ENCODE measurements at places on chromosomes 1 and 21.

GRCh38 chr1:112711041-112711440, 4.1 kb downstream of the PPM1J start:
- no peak for DNase-seq

- no peak for DNase-seq
Measured at GRCh38 chr1:30807318-30808066, 49.9 kb upstream of the LAPTM5 start.

- DNase-seq = no peak
Measured at GRCh38 chr1:109185990-109186732, 27.6 kb upstream of the SARS1 start.

DNA sequence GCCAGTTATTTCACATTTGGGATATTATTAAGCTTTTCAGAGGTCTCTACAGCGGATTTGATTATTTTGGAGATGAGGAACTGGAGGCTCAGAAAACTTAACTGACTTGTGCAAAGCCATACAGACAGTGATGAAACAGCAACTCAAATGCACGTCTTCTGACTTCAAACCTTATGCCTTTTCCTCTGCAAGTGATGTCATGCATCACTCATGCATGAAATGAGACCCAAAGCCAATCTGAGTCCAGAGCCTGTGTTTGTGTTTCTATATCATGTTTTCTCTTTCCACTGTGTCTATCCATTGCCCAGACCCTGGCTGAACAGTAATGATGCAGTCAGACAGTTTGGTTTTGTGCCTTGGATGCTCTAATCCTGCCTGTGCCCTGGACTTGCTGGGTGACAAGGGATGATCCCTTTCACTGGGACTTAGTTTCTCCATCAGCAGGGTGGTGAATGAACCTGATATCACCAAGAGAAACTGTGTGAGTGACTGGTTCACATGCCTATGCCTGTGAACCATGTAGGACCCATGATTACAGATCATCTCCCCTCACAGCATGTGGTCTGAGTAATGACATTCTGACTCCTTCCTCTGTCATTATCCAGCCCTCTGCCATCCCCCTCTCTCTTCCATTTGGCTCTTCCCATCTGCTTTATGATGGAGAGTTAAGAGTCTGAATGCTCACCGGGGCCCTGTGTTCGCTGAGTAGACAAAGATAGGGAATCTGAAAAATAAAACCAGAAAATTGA, 33.4 kb downstream of the SLAMF6 start:
- DNase-seq = no peak

- DNase-seq = no peak
Measured at GRCh38 chr1:32898958-32899357, 2.2 kb downstream of the TMEM54 start.
